ENCODE measurements at places on chromosomes 4 and X.

- no peak for DNase-seq
These were observed 22.6 kb downstream of the RNF212 start for GRCh38 chr4:1090465-1091440.

DNA sequence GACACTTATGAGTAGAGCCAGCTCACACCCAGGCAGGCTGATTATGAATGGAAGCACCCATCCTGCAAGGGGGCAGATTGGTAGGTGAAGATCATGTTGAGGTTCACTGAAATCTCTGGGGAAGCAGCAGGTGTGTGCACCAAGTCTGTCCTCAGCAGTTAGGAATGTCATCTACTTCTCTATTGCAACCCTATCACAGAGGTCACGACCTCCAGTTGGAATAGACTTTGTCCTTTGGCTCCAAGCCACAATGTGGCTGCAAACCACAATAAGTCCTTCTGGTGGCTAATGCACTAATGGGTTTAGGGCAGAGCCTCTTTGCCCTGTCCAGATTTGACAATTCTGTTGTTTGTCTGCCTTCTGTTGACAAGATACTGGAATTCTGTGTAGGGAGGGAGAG, 1056.7 kb downstream of the PCDH19 start:
- DNase-seq = no peak

- no peak for DNase-seq
These were observed 440.2 kb downstream of the INPP4B start for GRCh38 chr4:142405695-142406498.

DNA sequence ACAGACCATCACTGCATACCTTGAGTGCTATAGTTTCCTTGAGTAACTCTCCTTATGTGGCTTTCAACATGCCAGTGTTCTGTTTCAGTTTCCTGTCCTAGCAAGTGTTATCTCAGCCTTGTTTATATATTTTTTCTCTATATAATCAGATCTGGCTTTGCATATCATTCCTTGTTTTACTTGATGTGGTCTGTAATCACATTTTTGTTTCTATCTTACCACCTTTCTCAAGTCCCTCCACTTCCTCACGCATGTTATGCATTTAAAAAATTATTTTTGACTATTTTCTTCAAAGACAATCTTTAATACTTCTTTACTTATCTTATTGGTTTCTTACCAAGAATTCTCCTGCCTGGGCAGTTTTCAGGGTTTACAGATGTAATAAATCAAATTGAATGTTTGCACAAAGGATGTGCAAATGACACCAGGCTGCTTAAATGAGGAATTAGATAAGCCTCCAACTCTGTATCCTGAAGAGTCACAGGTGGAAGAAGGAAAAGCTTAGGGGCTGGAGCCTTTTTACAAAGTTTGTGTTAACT, 351.2 kb downstream of the BMPR1B start:
- no peak for DNase-seq

GRCh38 chr4:61886131-61886530, 686.0 kb downstream of the ADGRL3 start:
- no peak for DNase-seq

- DNase-seq = no peak
These were observed 51.6 kb downstream of the RTL5 start for GRCh38 chrX:72080150-72080549.

GRCh38 chr4:99411041-99411440, 24.1 kb downstream of the ADH7 start:
- DNase-seq = no peak

DNA sequence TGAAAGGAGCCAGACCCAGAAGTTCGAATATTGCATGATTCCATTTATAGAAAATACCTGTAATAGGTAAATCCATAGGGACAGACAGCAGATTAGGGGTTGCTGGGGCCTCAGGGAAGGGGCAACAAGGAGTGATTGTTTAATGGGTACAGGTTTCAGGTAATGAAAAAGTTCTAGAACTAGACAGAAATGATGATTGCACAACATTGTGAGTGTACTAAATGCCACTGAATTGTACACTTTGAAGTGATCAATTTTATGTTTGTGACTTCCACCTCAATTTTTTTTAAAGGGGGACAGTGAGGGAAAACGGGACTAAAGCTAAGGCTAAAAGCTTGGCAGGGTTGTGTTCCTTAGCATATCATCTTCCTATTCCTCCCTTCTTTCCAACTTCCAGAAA, 23.5 kb downstream of the ZBTB33 start:
- DNase-seq = no peak

GRCh38 chrX:50988649-50989048, 78.1 kb downstream of the BMP15 start:
- no peak for DNase-seq

DNA sequence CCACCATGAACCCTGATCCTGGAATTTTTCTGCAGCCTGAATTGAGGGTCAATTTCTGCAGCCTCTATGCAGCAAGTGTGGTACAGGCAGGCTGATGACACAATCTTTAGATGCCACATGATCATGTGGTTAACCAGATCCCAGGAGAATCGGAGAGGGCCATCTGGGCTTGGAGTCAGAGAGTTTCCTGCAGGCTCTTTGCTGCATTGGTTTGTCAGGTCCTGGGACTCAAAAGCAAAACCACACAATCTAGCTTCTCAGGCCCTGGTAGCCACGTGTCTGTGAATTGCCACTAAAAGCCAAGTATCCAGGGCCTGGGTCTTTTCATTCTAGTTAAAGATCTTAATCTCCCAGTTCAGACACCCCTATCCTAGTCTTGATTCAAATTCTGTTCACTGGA, 464.5 kb downstream of the BCOR start:
- no peak for DNase-seq

- DNase-seq = no peak
These were observed 326.6 kb upstream of the F9 start for GRCh38 chrX:139203651-139204570.

GRCh38 chrX:41066969-41067368, 18.3 kb upstream of the USP9X start:
- no peak for DNase-seq

DNA sequence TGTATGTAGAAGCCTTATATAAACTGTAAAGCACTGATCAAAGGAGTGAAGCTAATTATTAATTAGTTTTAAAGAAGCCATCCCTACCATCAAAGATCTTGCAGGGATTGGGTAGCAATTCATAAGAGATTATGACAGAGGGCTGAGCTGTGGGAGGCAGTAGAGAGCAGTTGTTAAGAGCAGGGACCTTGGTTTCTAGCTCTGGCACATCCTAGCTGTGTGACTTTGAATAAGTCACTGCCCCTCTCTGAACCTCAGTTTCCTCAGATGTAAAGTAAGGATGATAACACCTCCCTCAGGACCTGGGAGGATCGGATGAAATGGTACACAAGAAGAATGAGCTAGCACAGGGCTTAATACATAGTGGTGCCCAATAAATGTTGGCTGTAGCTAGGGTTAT, 45.4 kb downstream of the APLN start:
- no peak for DNase-seq

DNA sequence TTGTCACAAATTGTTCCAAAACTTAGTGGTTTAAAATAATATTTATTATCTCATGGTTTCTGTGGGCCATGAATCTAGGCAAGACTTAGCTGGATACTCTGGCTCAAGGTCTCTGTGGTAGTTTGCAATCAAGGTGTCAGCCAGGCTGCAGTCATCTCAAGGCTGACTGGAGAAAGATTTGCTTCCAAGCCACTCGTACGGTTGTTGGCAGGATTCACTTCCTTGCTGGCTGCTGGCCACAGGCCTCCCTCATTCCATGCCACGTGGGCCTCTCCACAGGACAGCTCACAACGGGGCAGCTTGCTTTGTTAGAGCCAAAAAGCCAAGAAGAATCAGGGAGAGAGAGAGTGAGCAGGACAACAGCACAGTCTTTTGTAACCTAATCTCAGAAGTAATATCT, 101.4 kb downstream of the WWC2 start:
- DNase-seq = no peak

DNA sequence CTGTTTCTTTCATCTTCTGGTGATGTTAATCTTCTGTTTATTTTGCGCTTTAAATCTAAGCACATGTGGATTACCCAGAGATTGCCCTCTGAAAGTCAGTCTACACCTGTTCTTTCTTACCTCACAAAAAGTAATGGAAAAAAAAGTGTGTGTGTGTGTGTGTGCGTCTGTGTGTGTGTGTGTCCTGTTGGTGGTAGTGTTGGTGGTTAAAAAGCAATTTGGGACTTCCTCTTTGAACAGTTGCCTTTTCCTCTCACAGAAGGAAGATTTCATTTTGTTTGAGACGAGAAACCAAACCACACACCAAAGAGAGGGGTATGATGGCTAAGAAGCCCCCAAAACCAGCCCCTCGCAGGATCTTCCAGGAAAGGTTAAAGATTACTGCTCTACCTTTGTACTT, at the start of gene STAP1:
Gene STAP1 (plus strand): TSS at position 235 of the 400 bp plus-strand sequence. CDS start 83 bp downstream, at position 318.
- no peak for DNase-seq

- no peak for DNase-seq
These were observed 812.3 kb downstream of the PDHA2 start for GRCh38 chr4:96652158-96652557.

GRCh38 chr4:108001540-108002135, 11.9 kb downstream of the HADH start:
- no peak for DNase-seq

- no peak for DNase-seq
These were observed 660.5 kb upstream of the PCDH10 start for GRCh38 chr4:132488555-132488954.

DNA sequence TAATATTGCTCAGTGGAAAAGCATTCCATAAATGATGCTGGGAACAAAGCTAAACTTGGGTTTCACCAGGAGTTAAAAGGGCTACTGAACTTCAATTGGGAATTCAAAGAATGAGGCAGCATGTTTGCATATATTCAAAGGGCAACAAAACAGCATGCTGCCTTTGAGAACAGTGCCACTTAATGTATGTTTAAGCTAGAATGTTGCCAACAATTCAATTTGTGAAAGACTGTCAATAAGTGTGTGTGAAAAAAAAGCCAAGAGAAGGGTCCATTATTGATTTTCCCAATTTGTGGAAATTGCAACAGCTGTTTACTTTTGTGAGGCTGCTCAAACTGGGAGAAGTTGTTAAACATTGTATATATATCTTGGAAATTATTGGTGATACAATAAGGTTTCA, 701.9 kb upstream of the ACTRT1 start:
- no peak for DNase-seq

DNA sequence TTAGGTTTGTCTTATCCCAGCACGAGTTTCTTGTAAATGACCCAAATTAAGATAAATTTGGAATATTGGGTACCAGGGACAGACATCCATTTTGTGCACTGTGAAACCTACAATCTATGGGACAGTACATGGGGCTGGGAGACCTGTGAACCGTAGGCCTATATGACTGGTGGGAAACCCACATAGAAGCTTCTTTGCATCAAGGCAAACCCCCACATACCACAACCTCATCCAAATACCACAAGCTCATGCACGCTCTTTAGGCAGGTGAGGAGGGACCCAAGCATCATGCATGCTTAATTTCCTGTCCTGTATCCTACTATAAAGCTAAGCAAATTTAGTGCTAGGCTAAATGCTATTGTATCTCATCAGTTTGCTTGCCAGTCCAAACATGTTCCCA, 47.8 kb downstream of the NIPAL1 start:
- no peak for DNase-seq

DNA sequence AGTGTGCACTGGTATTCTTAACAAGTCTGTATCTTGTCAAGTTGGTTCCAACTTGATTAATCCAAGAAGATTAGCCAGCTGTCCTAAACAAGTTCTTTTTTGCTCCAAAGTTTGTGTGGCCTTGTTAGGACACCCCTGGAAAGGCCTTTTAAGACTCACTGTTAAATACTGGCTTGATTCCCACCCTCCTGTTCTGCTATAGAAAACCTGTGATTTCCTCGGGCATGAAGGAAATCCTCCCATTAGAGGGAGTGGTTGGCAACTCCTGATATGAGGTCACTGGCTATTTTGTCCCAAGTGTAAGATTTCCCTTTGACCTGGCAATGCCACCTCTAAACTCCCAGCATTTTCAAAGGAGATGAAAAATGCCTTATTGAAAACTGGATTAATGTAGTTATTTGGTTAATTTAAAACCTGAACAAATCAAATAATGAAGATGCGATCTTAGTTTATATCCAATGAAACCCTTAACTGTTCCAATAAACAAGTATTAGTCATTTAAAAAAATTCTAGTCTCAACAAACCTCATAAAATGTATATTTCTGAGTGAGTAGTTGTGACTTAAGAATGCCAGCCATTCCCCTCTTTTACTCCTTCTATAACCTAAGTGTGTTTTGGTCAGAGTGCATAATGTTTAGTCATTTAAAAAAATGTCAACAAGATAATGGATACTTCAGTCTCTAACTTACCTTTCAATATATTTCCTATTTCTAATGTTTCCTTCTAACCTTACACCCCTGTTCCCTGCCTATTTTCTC, 94.4 kb downstream of the NPNT start:
- no peak for DNase-seq

- no peak for DNase-seq
These were observed 39.3 kb upstream of the TXK start for GRCh38 chr4:48173056-48173991.

GRCh38 chrX:13911586-13911985, 94.7 kb upstream of the GPM6B start:
- no peak for DNase-seq
